ENCODE measurements at places on chromosomes 12 and 14.

DNA sequence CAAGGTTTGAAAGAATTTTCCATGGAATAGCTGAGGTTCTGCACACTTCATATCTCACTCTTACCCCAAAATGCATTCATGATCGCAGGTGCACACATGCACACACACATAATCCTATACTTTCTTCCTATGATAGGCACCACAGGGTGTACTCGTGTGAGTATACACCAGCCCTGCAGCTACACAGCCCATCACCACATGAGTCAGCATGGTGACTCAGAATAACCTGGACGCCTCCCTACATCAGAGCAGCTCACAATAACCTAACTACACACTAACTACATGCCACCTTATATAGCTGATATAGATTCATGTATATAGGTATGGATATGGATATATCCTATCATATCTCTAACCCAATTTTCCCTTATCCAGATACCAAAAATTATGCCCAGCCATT lies 850.2 kb upstream of the TMEM132C start:
- no peak for DNase-seq
- H3K4me3 ChIP-seq, result no peak overlapping the region
- H3K36me3 ChIP-seq, result no peaks in the 10 kb centered on the region
- H3K4me1 ChIP-seq, result no peaks in the 10 kb centered on the region
- H3K27ac ChIP-seq, result no peak overlapping the region

DNA sequence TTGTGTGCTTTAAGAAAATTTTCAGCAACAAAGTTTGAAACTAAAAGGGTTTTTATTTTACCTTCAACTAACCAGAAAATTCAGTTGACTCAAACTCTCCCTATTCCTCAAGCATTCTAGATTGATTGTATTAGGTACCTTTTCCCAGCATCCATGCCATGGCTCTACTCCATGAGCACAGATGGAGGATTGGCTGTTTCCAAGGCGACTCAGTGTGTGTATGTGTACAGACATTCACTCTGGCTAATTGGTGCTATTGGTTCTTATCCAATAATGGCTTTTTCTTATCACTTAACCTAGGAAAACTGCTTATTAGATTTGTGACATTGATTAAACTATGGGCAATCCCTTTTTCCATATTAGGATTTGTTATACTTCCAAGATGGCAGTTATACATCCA lies 202.6 kb downstream of the ANO6 start:
- no peaks in the 10 kb centered on the region for H3K4me1 ChIP-seq
- H3K36me3 ChIP-seq, result peaks cover 26% of the 10 kb centered on the region
- H3K27me3 ChIP-seq, result no peaks in the 10 kb centered on the region
- DNase-seq, result no peak
- no peak overlapping the region for H3K27ac ChIP-seq

- DNase-seq, result no peak
- no peaks in the 10 kb centered on the region for H3K27me3 ChIP-seq
- no peak overlapping the region for H3K27ac ChIP-seq
Observed at GRCh38 chr14:89700801-89701200, 253.7 kb downstream of the EFCAB11 start.

DNA sequence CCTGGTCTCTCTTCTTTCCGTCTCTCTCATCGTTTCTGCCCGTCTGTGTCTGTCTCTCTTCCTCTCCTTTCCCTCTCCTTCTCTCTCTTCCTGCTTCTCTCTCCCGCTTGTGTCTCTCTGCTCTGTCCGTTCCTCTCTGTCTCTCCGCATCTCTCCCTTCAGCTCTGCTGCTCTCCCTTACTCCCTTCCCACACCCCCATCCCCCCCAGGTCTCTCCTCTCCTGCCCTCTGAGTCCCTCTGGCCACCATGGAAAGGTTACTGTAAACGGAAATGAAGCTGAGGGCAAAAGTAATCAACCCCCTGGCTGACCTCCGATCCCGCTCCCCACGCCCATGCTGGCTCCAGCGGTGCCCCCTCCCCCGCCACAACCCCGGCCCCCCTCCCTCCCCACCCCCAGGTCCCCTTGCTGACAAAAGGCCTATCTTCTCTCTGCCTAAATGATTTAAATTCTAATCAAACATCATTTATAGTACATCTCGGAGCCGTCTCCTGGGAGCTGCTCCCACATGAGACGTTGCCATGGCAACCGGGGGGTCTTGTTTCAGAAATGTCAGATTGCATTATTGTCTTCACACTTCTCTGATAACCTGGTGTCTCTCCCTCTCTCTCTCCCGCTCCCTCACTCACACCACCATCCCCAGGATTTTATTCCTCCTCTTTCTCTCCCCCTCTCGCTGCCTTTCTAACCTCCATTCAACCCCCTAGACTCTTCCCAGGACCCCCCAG lies 203.8 kb downstream of the RBM19 start:
- no peak overlapping the region for H3K4me3 ChIP-seq
- no peak overlapping the region for H3K27ac ChIP-seq
- H3K36me3 ChIP-seq, result no peaks in the 10 kb centered on the region
- H3K27me3 ChIP-seq, result peaks cover 8% of the 10 kb centered on the region
- H3K4me1 ChIP-seq, result peaks cover 14% of the 10 kb centered on the region

DNA sequence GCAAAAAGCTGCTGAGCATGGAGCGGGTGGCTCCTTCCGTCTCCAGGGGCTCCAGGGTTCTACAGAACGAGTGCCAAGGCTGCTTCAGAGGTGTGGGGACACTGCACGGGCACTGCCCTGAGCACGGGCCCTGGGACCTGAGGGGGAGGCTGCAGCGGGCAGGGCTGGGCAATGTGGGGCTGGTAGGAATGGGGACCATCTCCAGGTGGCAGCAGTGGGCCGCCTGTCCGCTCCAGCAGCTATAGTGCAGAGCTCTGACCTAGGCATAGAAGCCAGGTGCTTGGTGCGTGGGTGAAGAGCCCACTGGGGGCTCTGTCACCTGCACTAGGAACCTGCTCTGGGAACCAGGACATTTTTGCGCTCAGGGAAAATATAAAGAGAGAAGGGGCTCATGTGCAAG lies 22.3 kb downstream of the HDAC7 start:
- peak; percentile 54 for DNase-seq
- peaks cover 4% of the 10 kb centered on the region for H3K4me1 ChIP-seq
- H3K4me3 ChIP-seq, result no peak overlapping the region
- no peaks in the 10 kb centered on the region for H3K27me3 ChIP-seq
- H3K27ac ChIP-seq, result no peak overlapping the region

GRCh38 chr12:112859291-112859690 lies 47.5 kb upstream of the OAS1 start:
- H3K4me1 ChIP-seq, result no peaks in the 10 kb centered on the region
- H3K4me3 ChIP-seq, result no peak overlapping the region
- no peaks in the 10 kb centered on the region for H3K36me3 ChIP-seq
- H3K27me3 ChIP-seq, result peaks cover 9% of the 10 kb centered on the region
- no peak overlapping the region for H3K27ac ChIP-seq

GRCh38 chr12:47155457-47156166 lies 75.9 kb upstream of the AMIGO2 start:
- H3K27ac ChIP-seq, result no peak overlapping the region
- H3K36me3 ChIP-seq, result no peaks in the 10 kb centered on the region
- no peak for DNase-seq
- peaks cover 3% of the 10 kb centered on the region for H3K4me1 ChIP-seq
- H3K27me3 ChIP-seq, result no peaks in the 10 kb centered on the region
- H3K4me3 ChIP-seq, result no peak overlapping the region

- H3K4me3 ChIP-seq, result no peak overlapping the region
- no peak for DNase-seq
- H3K4me1 ChIP-seq, result no peaks in the 10 kb centered on the region
- no peaks in the 10 kb centered on the region for H3K27me3 ChIP-seq
- no peak overlapping the region for H3K27ac ChIP-seq
Observed at GRCh38 chr12:115657081-115658013, 620.1 kb downstream of the MED13L start.

DNA sequence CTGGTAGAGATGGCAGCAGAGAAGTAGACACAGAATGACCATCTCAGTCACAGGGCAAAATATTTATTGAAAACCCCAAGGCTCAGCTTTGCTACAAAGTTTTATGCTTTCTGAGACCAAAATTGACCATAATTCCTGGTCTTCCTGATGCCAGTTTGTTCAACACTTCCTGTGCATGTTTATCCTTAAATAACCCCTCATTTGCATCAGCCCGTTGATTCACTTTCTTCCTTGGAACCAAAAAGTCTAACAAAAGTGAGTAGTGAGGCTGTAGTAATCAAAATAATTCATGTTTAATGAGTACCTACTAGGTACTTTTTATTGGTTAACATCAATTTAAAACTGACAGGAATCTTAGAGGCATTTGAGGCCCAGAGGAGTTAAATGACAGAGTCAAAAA lies 51.7 kb downstream of the TRHDE start:
- no peak overlapping the region for H3K27ac ChIP-seq
- H3K36me3 ChIP-seq, result no peaks in the 10 kb centered on the region
- H3K4me3 ChIP-seq, result no peak overlapping the region
- no peaks in the 10 kb centered on the region for H3K27me3 ChIP-seq
- no peak for DNase-seq

- no peaks in the 10 kb centered on the region for H3K36me3 ChIP-seq
- DNase-seq, result no peak
- no peaks in the 10 kb centered on the region for H3K27me3 ChIP-seq
- no peaks in the 10 kb centered on the region for H3K4me1 ChIP-seq
Observed at GRCh38 chr12:28699029-28699428, 450.0 kb upstream of the FAR2 start.

- no peak overlapping the region for H3K27ac ChIP-seq
- H3K27me3 ChIP-seq, result no peaks in the 10 kb centered on the region
- no peaks in the 10 kb centered on the region for H3K4me1 ChIP-seq
- H3K36me3 ChIP-seq, result no peaks in the 10 kb centered on the region
- DNase-seq, result no peak
Observed at GRCh38 chr12:76871742-76872141, 7.1 kb downstream of the CSRP2 start.

DNA sequence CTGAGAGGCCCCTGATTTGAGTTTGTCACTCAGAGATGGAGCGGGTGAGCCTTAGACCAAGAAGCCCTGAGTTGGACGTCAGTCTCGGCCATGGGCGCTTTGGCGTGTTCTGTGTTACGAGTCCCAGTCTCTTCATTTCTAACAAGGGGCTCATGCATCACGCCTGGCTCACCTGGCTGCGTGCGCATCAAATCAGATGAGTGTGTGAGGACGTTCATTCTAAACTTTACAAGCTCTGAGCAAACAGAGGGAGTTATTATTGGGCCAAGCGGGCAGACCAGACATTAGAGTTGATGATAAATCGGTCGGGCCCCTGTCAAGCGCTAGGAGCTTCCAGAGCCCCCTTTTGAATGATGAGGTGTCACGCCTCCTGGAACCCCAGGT lies 117.2 kb downstream of the CALM1 start:
- no peaks in the 10 kb centered on the region for H3K36me3 ChIP-seq
- DNase-seq, result peak; percentile 81
- no peak overlapping the region for H3K4me3 ChIP-seq
- peak overlapping the region; percentile 94 for H3K27ac ChIP-seq

DNA sequence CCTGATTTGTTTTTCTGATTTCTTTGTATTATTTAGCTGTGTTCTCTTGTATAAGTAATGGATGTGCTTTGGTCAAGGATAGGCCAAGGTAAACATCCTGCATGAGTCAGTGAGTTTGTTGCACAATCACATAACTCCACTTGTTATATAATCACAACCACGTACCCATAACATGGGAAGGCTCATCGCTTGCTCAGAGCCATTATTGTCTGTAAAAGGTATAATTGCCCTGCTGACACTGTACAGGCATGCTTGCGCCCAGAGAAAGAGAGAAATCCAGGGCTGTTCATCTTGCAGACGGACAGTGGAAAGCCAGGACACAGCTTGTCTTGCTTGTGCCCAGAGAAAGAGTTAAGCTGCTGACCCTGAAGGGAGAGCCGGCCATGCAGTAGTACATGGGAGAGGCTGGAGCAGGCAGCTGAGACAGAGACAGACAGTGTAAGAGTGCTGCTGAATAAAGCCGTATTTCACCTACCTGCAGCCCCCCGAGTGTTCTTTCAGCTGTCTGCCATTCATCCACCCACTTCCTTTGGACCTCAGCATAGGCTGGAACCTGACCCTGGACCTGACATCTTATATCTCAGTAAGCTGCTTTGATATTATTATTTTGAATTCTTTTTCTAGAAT lies 174.7 kb upstream of the DAAM1 start:
- H3K4me1 ChIP-seq, result no peaks in the 10 kb centered on the region
- DNase-seq, result no peak
- no peaks in the 10 kb centered on the region for H3K36me3 ChIP-seq
- H3K27ac ChIP-seq, result no peak overlapping the region
- peaks cover 3% of the 10 kb centered on the region for H3K27me3 ChIP-seq
- H3K4me3 ChIP-seq, result no peak overlapping the region

- H3K4me1 ChIP-seq, result no peaks in the 10 kb centered on the region
- H3K4me3 ChIP-seq, result no peak overlapping the region
- no peak for DNase-seq
- H3K36me3 ChIP-seq, result no peaks in the 10 kb centered on the region
- no peaks in the 10 kb centered on the region for H3K27me3 ChIP-seq
Observed at GRCh38 chr14:94354638-94355185, 31.6 kb upstream of the SERPINA6 start.

DNA sequence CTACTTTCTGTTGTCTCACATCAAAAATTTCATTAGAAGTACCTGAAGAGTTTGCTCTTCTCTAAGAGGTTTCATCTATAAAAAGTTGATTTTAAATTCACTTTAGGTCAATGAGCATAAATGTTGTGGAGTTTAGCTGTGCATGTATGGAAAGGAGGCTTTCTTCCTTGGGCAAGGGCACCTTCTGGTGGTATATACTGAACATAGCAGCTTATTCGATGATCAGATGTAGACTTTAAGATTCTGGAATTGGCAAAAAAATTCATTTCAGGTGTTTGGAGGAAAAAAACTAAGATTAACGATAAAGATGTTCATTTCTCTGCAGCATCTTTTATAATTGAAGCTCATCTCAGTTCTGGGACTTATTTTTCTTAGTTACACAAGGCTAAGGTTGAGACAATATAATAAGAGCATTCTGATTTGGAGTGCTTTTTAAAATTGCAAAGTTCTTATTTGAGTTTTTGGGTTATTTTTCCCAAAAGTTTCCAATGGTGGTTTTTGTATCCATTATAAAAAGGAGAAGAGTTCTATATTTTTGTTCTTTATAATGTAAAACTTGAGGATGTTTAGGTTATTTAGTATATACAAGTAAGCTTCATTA lies 46.8 kb downstream of the TMEM117 start:
- H3K27me3 ChIP-seq, result no peaks in the 10 kb centered on the region
- H3K4me1 ChIP-seq, result no peaks in the 10 kb centered on the region
- no peaks in the 10 kb centered on the region for H3K36me3 ChIP-seq
- H3K27ac ChIP-seq, result no peak overlapping the region
- DNase-seq, result peak; percentile 57
- H3K4me3 ChIP-seq, result no peak overlapping the region

All from small intestine (tissue), 16 donors.